A549 treated with dexamethasone at 1 μM for 4 hours (cell line): ENCODE measurements at places on chromosomes 5 and 9. TPM values are rescaled to one million over a fixed set of nuclear protein-coding genes. Genes with fewer than 3 reads are reported as not detected.

GNA14 gene
- 0.09 TPM in 1 of 5 replicates, not detected in the others for total RNA-seq

PCDHA1 gene
- total RNA-seq, result 0.08 to 0.21 TPM (median 0.18 TPM) in 5 replicates

CFAP90 gene
- total RNA-seq, result 0.39 to 0.72 TPM (median 0.50 TPM) in 5 replicates

HSPB3 gene
- 0.14 to 0.42 TPM (median 0.24 TPM) in 4 of 5 replicates, not detected in the other for total RNA-seq

BTNL8 gene
- total RNA-seq, result not detected in 5 replicates

FGF10 gene
- not detected in 5 replicates for total RNA-seq

AGXT2 gene
- not detected in 5 replicates for total RNA-seq

IQGAP2 gene
- 1.9 to 3.1 TPM (median 2.5 TPM) in 5 replicates for total RNA-seq

SPATA31D4 gene
- total RNA-seq, result not detected in 5 replicates

SLC6A18 gene
- not detected in 5 replicates for total RNA-seq

GPR151 gene
- total RNA-seq, result not detected in 5 replicates

PCDHGB2 gene
- 0.05 to 0.16 TPM (median 0.11 TPM) in 5 replicates for total RNA-seq

SLC22A4 gene
- 4.8 to 6.3 TPM (median 5.4 TPM) in 5 replicates for total RNA-seq

ZNF483 gene
- total RNA-seq, result 0.50 to 0.94 TPM (median 0.56 TPM) in 5 replicates

FOXD1 gene
- 14.5 to 16.5 TPM (median 15.8 TPM) in 5 replicates for total RNA-seq

POMT1 gene
- total RNA-seq, result 11.4 to 17.9 TPM (median 17.4 TPM) in 5 replicates

PRSS3 gene
- total RNA-seq, result 8.5 to 9.9 TPM (median 8.9 TPM) in 5 replicates

SAXO1 gene
- 0.04 TPM in 1 of 5 replicates, not detected in the others for total RNA-seq

BTNL9 gene
- 0.67 to 1.2 TPM (median 1.0 TPM) in 5 replicates for total RNA-seq

FCN1 gene
- total RNA-seq, result not detected in 5 replicates

HACD4 gene
- 0.85 to 1.3 TPM (median 1.0 TPM) in 5 replicates for total RNA-seq

UAP1L1 gene
- total RNA-seq, result 8.1 to 15.8 TPM (median 11.1 TPM) in 5 replicates

ARHGEF28 gene
- total RNA-seq, result 9.5 to 12.9 TPM (median 11.0 TPM) in 5 replicates

PCDHB10 gene
- total RNA-seq, result 0.06 to 0.08 TPM (median 0.07 TPM) in 3 of 5 replicates, not detected in the others

MARVELD2 gene
- 2.7 to 3.5 TPM (median 2.8 TPM) in 5 replicates for total RNA-seq

IFNA2 gene
- total RNA-seq, result not detected in 5 replicates

ECM2 gene
- total RNA-seq, result 0.08 to 0.11 TPM (median 0.11 TPM) in 5 replicates

MGAT1 gene
- total RNA-seq, result 68.9 to 88.7 TPM (median 85.3 TPM) in 5 replicates

C5orf52 gene
- not detected in 5 replicates for total RNA-seq

EIF4E1B gene
- not detected in 5 replicates for total RNA-seq

DIAPH1 gene
- 92.7 to 102 TPM (median 96.0 TPM) in 5 replicates for total RNA-seq

IL7R gene
- 0.19 to 0.87 TPM (median 0.45 TPM) in 5 replicates for total RNA-seq

NUP188 gene
- 31.2 to 48.0 TPM (median 46.4 TPM) in 5 replicates for total RNA-seq

TEX48 gene
- not detected in 5 replicates for total RNA-seq

TNFSF15 gene
- total RNA-seq, result 0.06 to 0.11 TPM (median 0.07 TPM) in 5 replicates

PCDHGB1 gene
- 1.5 to 2.2 TPM (median 1.8 TPM) in 5 replicates for total RNA-seq

LCN15 gene
- total RNA-seq, result 0.09 TPM in 2 of 5 replicates, not detected in the others

MACIR gene
- 16.0 to 19.9 TPM (median 18.0 TPM) in 5 replicates for total RNA-seq

ISCA1 gene
- total RNA-seq, result 44.3 to 51.9 TPM (median 48.2 TPM) in 5 replicates

IL12B gene
- total RNA-seq, result 0.02 to 0.07 TPM (median 0.02 TPM) in 3 of 5 replicates, not detected in the others
